Smooth muscle cell of the umbilical artery (primary cell): ENCODE measurements at places on chromosomes 7 and 10. TPM values are rescaled to one million over a fixed set of nuclear protein-coding genes. Genes with fewer than 3 reads are reported as not detected.

Gene MKI67
- 0.89 and 12.4 TPM in 2 replicates for total RNA-seq

Gene ERV3-1
- 10.1 and 11.9 TPM in 2 replicates for total RNA-seq

Gene MAP3K8
- total RNA-seq, result 5.7 and 19.0 TPM in 2 replicates

Gene C10orf53
- not detected in 2 replicates for total RNA-seq

Gene ETV1
- total RNA-seq, result 6.8 and 7.8 TPM in 2 replicates

Gene AKR1E2
- 11.9 and 22.6 TPM in 2 replicates for total RNA-seq
